ENCODE measurements at places on chromosomes 4 and X.

GRCh38 chr4:187321711-187322110, 598.1 kb upstream of the FAT1 start:
- DNase-seq, result peak; percentile 3

DNA sequence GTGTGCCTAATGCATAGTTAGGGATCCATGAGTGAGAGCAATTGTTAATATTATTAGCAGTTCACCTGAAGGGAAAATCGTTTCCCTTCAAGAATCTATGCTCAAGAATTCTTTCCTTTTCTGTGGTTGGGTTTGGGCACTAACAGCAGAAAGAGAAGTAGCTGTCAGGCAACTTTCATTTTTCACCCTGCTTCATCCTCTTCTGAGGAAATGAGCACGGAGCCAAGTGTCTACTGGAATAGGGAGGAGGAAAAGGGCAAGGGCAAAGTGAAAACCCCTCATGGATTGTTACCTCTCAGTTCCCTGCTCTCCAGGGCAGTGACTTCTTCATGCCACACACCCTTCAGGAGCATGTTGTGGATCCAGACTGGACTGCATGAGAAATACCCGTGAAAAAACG, 2.6 kb upstream of the HPGDS start:
- DNase-seq, result no peak

DNA sequence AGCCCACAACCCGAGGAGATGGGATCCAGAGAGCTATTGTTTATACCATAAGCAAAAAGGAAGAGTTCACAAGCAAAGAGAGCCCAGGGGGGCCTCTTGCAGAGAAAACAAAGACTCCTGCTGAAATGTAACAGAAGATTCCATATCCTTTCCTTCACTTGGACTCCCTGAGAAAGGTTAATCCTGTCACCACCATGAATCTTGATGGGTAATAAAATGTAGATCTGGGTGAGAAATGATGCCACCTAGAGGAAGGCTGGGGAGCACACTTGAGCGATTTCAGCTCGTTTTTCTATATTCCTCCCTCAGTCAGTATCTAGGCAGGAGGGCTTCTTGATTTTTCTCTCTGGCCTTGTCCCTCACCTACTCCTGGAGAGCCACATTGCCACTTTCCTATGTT, 10.2 kb upstream of the KCNE5 start:
- DNase-seq, result peak; percentile 30

DNA sequence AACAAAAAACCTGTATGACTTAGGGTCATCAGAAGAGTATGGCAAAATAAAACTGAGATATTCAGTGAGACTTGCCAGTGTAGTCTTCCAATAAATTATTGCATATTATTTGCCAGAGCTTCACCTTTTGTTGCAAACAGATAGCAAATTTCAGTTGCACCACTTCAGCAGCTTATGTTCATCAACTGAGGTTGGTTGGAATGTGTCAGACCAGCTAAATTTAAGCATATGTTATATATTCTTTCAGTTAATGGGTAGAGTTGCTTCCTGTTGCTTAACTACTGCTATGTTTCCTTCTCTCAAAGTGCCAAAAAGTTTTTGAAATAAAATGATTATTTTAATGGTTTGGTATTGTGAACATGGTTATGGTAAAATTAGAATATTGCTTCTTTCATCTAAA, 61.5 kb downstream of the GALNT7 start:
- DNase-seq, result no peak

DNA sequence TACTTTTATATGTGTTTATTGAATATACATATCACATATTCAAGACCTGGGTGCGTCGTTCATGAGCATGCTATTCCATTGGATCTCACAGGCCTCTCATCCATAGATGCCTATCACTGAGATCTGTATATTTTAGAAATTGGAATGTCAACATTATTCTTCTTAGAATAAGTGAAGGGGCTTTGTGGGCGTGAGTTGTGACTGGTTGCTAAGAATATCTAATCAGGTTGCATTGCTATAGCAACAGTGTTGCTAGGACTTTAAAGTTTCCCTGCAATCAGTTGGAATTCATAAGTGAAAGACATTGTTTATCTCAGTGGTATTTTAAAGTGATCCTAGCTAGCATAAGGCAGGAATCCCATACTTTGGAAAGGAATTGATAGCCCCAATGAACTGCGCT, 36.7 kb upstream of the ANK2 start:
- DNase-seq, result peak; percentile 11
